ENCODE measurements at places on chromosomes 3 and 15.

DNA sequence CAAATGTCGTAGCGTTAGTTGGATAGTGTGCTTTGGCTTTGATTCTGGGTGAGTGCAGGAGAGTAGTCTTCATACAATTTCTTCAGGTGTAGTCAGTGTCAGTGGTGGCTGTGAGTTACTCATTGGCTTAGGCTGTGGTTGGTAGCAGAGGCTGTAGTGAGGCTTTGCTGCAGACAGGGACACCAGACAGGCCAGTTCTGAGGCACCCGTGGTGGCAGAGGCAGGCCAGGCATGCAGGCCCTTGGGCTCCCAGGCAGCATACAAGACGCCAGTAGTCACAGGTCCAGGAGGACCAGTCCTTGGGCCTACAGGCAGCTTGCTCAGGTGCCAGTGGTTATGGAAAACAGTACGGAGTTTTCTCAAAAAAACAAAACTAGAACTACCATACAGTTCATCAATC lies 61.3 kb downstream of the DMXL2 start:
- H3K36me3 ChIP-seq: no peaks in the 10 kb centered on the region
- no peak overlapping the region for H3K4me3 ChIP-seq
- H3K27ac ChIP-seq: peak overlapping the region; percentile 22
- H3K27me3 ChIP-seq: no peaks in the 10 kb centered on the region

GRCh38 chr3:105858017-105858416 lies 10.8 kb downstream of the CBLB start:
- no peak for DNase-seq
- peaks cover 7% of the 10 kb centered on the region for H3K4me1 ChIP-seq
- no peak overlapping the region for H3K4me3 ChIP-seq
- no peaks in the 10 kb centered on the region for H3K27me3 ChIP-seq
- H3K27ac ChIP-seq: peak overlapping the region; percentile 0

GRCh38 chr3:105152987-105153386 lies 213.7 kb upstream of the ALCAM start:
- H3K36me3 ChIP-seq: peaks cover 20% of the 10 kb centered on the region
- peaks cover 31% of the 10 kb centered on the region for H3K4me1 ChIP-seq
- H3K27me3 ChIP-seq: no peaks in the 10 kb centered on the region
- H3K4me3 ChIP-seq: no peak overlapping the region

GRCh38 chr15:46343196-46343935 lies 708.5 kb downstream of the SQOR start:
- 0 out of 2 replicates have a peak overlapping the region, but pooled peaks have one; percentile 19 for H3K27ac ChIP-seq
- no peaks in the 10 kb centered on the region for H3K27me3 ChIP-seq
- no peak for DNase-seq
- H3K4me1 ChIP-seq: peaks cover 34% of the 10 kb centered on the region

- H3K27me3 ChIP-seq: no peaks in the 10 kb centered on the region
- DNase-seq: no peak
- peak overlapping the region; percentile 43 for H3K27ac ChIP-seq
Observed at GRCh38 chr3:119206611-119207511, 33.5 kb downstream of the UPK1B start.

GRCh38 chr3:49747792-49748480 lies 24.2 kb upstream of the GMPPB start:
- DNase-seq: no peak
- peaks cover 17% of the 10 kb centered on the region for H3K36me3 ChIP-seq
- H3K4me3 ChIP-seq: no peak overlapping the region
- H3K27me3 ChIP-seq: no peaks in the 10 kb centered on the region
- H3K4me1 ChIP-seq: no peaks in the 10 kb centered on the region

- H3K36me3 ChIP-seq: peaks cover 69% of the 10 kb centered on the region
- peaks cover 27% of the 10 kb centered on the region for H3K4me1 ChIP-seq
- no peak overlapping the region for H3K4me3 ChIP-seq
- no peak overlapping the region for H3K27ac ChIP-seq
Observed at GRCh38 chr3:14461006-14461747, 58.8 kb downstream of the SLC6A6 start.

DNA sequence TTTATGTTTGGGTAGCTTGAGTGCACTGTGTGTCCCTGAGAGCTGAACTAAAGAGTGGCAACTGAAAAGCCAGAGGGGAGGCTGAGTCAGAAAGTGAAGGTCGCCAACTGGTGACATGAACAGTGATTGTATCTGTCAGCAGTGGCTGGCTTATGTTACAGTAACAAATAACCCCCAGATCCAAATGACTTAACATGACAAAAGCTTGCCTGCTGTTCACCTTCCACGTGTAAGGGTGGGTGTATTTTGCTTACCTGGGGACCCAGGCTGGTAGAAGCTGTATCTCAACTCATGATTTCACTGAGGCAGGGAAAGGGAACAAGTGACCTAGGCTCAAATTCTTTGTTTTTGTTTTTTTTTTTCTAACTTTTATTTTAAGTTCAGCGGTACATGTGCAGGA lies 147.3 kb downstream of the THSD4 start:
- no peak overlapping the region for H3K4me3 ChIP-seq
- peaks cover 15% of the 10 kb centered on the region for H3K4me1 ChIP-seq
- H3K27ac ChIP-seq: no peak overlapping the region
- no peaks in the 10 kb centered on the region for H3K27me3 ChIP-seq
- no peak for DNase-seq

DNA sequence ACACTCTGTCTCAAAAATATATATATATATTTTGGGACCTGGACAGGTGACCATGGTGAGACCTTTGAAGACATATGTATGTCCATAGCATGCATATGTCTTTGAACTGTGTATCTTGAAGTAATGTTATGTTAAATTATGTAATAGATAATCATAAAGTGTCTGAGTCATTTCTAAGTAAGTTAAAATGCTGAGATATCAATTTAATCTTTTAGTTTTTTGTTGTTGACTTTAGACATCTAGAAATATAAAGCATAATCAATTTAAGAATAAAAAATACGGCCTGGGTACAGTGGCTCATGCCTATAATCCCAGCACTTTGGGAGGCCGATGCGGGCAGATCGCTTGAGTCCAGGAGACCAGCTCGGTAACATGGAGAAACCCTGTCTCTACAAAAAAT lies 12.7 kb upstream of the SETD2 start:
- H3K36me3 ChIP-seq: peaks cover 12% of the 10 kb centered on the region
- H3K4me1 ChIP-seq: no peaks in the 10 kb centered on the region
- no peak overlapping the region for H3K4me3 ChIP-seq
- H3K27ac ChIP-seq: no peak overlapping the region

DNA sequence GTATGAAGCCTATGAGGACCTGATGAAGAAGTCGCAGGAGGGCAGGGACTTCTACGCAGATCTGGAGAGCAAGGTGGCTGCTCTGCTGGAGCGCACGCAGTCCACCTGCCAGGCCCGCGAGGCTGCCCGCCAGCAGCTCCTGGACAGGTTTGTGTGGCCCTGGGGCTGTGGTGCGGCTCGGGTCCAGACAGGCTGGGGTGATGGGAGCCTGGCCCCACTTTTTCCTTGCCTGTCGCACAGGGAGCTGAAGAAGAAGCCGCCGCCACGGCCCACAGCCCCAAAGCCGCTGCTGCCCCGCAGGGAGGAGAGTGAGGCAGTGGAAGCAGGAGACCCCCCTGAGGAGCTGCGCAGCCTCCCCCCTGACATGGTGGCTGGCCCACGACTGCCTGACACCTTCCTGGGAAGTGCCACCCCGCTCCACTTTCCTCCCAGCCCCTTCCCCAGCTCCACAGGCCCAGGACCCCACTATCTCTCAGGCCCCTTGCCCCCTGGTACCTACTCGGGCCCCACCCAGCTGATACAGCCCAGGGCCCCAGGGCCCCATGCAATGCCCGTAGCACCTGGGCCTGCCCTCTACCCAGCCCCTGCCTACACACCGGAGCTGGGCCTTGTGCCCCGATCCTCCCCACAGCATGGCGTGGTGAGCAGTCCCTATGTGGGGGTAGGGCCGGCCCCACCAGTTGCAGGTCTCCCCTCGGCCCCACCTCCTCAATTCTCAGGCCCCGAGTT lies 29.0 kb downstream of the PTPN23 start:
- peaks cover 30% of the 10 kb centered on the region for H3K36me3 ChIP-seq
- no peaks in the 10 kb centered on the region for H3K27me3 ChIP-seq
- H3K4me3 ChIP-seq: no peak overlapping the region

GRCh38 chr3:54982807-54983206 lies 54.9 kb upstream of the LRTM1 start:
- H3K36me3 ChIP-seq: peaks cover 13% of the 10 kb centered on the region
- no peak for DNase-seq
- no peaks in the 10 kb centered on the region for H3K27me3 ChIP-seq
- H3K4me3 ChIP-seq: no peak overlapping the region
- no peak overlapping the region for H3K27ac ChIP-seq

GRCh38 chr3:55801676-55802075 lies 314.6 kb upstream of the WNT5A start:
- no peak overlapping the region for H3K4me3 ChIP-seq
- no peak overlapping the region for H3K27ac ChIP-seq
- DNase-seq: no peak
- no peaks in the 10 kb centered on the region for H3K4me1 ChIP-seq
- no peaks in the 10 kb centered on the region for H3K27me3 ChIP-seq
